ENCODE measurements at places on chromosomes 1 and 21. TPM values are rescaled to one million over a fixed set of nuclear protein-coding genes. Genes with fewer than 3 reads are reported as not detected.

DNA sequence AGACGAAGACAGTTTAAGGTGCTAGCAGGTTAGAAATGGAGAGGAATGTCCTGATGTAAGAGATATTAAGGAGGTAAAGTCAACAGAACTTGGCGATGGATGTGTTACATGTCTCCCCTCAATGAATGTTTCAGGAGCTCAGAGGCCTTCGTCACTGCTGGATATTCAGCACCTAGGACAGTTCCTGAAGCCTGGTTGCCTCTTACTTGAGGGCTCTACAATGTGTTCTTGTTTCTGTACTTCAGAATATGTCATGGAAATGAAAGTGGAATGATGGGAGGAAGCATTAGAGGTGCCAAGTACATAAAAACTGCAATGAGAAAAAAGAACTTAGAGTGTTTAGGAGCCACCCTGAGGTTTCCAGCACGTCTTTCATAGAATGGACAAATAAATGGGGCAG is 17.7 kb downstream of the TNR start:
- no peak overlapping the region for H3K27ac ChIP-seq
- no peaks in the 10 kb centered on the region for H3K36me3 ChIP-seq
- H3K4me1 ChIP-seq = no peaks in the 10 kb centered on the region

DNA sequence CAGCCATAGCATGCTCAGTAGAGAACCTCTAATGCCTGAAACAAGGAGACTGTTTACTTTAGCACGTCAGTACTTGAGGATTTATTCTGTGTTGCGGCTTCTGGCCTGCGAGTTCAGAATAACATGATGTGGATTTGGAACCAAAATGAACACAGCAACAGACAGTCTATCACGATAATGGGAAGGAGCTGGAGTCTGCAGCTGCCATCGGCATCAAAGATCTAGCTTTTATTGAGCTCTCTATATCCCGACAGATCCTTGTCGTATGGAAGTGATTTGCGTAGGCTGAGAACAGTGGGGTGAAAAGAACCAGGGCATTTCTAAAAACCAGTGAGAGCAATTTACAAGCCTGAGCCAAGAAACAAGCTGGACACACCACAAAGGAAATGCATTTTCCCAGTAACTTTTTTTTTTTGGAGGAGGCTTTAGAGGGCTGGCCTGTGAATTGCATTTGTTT is 294.2 kb downstream of the KIF26B start:
- H3K27ac ChIP-seq = no peak overlapping the region
- H3K27me3 ChIP-seq = no peaks in the 10 kb centered on the region
- DNase-seq = no peak
- no peaks in the 10 kb centered on the region for H3K36me3 ChIP-seq
- no peak overlapping the region for H3K4me3 ChIP-seq
- H3K4me1 ChIP-seq = no peaks in the 10 kb centered on the region

- no peak for DNase-seq
- H3K36me3 ChIP-seq = peaks cover 42% of the 10 kb centered on the region
- no peaks in the 10 kb centered on the region for H3K27me3 ChIP-seq
- no peak overlapping the region for H3K4me3 ChIP-seq
- H3K27ac ChIP-seq = no peak overlapping the region
Observed at GRCh38 chr1:99994496-99994895, 24.7 kb downstream of the SLC35A3 start.

- H3K27me3 ChIP-seq = no peaks in the 10 kb centered on the region
- H3K4me1 ChIP-seq = peaks cover 88% of the 10 kb centered on the region
- peak overlapping the region; percentile 88 for H3K27ac ChIP-seq
- H3K4me3 ChIP-seq = peak overlapping the region; percentile 56
- H3K36me3 ChIP-seq = peaks cover 1% of the 10 kb centered on the region
Observed at GRCh38 chr1:156488566-156489165, 11.9 kb downstream of the MEF2D start.

HSD3B2 gene
- not detected for total RNA-seq

- H3K36me3 ChIP-seq = no peaks in the 10 kb centered on the region
- DNase-seq = no peak
- peaks cover 19% of the 10 kb centered on the region for H3K27me3 ChIP-seq
- no peak overlapping the region for H3K27ac ChIP-seq
Observed at GRCh38 chr1:22309572-22309971, 142.1 kb upstream of the ZBTB40 start.

- no peak overlapping the region for H3K4me3 ChIP-seq
- H3K27ac ChIP-seq = no peak overlapping the region
- H3K36me3 ChIP-seq = peaks cover 9% of the 10 kb centered on the region
Observed at GRCh38 chr1:92909321-92909720, 51.9 kb downstream of the DIPK1A start.

GABRD gene
- not detected for total RNA-seq

DNA sequence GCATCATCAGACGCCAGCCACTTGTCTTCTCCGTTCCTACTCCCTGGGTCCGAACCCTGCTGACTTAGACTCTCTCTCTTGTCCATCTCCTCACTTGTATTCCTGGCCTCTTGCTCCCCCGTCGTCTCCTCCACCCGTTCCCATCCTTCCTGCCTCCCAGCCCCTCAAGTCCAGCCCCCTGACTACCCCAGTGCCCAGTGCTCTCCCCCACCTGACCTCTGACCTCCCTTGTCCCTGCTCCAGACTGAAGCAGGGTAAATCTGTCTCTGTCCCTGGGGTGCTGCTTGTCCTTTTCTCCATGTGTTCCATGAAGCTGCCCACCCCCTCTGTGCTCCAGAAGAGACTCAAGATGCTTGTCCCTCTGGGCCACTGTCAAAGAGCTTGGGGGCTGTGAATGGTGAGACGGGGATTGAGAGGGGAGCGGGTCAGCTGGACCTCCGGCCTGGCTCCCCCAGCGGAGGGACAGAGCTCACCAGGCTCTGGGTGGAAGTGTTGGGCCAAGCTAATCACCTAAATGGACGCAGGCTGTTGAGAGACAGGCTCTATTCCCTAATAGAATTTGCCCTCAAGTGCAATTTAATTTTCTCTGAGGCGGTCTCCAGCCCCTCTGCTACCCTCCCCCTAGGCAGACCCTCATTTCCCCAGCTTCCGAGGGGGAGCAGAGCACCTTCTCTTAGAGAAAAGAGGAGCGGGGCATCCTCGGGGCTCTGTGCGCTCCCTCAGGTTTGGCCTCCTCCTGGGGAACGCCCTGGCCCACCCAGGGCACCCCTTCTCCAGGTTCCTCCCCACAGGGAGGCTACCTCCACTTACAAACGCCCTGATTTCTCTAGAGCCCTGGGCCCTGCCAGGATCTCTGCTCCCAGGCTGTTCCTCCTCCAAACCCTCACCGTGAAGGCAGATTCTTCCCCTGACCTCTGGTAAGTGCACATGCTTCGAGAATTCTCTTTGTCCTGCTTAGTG is 11.0 kb upstream of the LHX4 start:
- H3K4me3 ChIP-seq = no peak overlapping the region
- DNase-seq = no peak
- peaks cover 8% of the 10 kb centered on the region for H3K4me1 ChIP-seq
- H3K27me3 ChIP-seq = peaks cover 5% of the 10 kb centered on the region
- no peaks in the 10 kb centered on the region for H3K36me3 ChIP-seq
- no peak overlapping the region for H3K27ac ChIP-seq

- H3K4me3 ChIP-seq = peak overlapping the region; percentile 73
- peaks cover 26% of the 10 kb centered on the region for H3K36me3 ChIP-seq
- H3K27me3 ChIP-seq = no peaks in the 10 kb centered on the region
Observed at GRCh38 chr21:14542638-14543037, 3.5 kb downstream of the SAMSN1 start.

DNA sequence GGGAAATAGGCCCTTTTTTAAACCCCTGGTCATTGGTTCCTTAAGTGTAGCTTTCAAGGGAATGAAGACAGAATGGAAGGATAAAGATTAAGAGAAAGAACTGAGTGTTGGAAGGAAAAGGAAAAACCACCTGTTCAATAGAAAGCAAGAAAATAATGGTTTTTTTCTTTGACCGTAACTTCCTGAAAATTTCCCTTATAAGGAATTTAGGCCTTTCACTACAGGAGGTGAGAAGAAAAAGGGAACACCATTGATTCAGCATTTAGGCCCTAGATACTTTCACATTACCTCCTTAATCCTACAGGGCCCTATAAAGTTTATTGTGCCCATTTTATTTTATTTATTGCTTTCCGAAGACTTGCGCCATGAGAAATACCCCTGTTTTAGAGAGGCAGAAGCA is 18.9 kb downstream of the KPNA6 start:
- no peak overlapping the region for H3K4me3 ChIP-seq
- H3K4me1 ChIP-seq = peaks cover 47% of the 10 kb centered on the region
- H3K27me3 ChIP-seq = no peaks in the 10 kb centered on the region
- no peak overlapping the region for H3K27ac ChIP-seq

- no peaks in the 10 kb centered on the region for H3K4me1 ChIP-seq
- H3K27ac ChIP-seq = no peak overlapping the region
- DNase-seq = no peak
- no peak overlapping the region for H3K4me3 ChIP-seq
- H3K36me3 ChIP-seq = no peaks in the 10 kb centered on the region
- no peaks in the 10 kb centered on the region for H3K27me3 ChIP-seq
Observed at GRCh38 chr1:191752342-191752741, 405.9 kb upstream of the RGS18 start.

- H3K27me3 ChIP-seq = peaks cover 17% of the 10 kb centered on the region
- no peak overlapping the region for H3K4me3 ChIP-seq
- no peak overlapping the region for H3K27ac ChIP-seq
- no peak for DNase-seq
- no peaks in the 10 kb centered on the region for H3K36me3 ChIP-seq
Observed at GRCh38 chr1:157292302-157292701, 154.1 kb upstream of the ETV3 start.

DNA sequence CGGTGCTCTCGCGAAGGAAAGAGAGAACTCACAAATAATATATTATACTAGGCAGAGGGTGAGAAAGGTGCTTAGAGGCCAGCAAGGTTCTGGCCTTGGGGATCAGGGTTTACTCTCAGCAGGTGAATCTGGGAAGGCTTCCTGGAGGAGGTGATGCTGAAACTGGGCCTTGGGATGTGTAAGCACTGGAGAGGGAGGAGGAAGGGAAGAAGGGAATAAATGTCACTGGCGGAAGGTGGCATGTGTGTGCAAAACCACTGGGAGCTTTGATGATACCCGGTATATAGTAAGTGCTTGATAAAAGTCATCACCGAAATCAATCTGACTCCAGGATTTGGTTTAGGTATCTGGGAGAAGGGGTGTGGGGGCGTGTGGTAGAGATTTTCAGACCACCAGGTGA is 24.4 kb downstream of the SPSB1 start:
- DNase-seq = no peak
- no peaks in the 10 kb centered on the region for H3K27me3 ChIP-seq
- no peaks in the 10 kb centered on the region for H3K36me3 ChIP-seq
- no peak overlapping the region for H3K27ac ChIP-seq

CHODL gene
- not detected for total RNA-seq

HJV gene
- not detected for total RNA-seq

DNA sequence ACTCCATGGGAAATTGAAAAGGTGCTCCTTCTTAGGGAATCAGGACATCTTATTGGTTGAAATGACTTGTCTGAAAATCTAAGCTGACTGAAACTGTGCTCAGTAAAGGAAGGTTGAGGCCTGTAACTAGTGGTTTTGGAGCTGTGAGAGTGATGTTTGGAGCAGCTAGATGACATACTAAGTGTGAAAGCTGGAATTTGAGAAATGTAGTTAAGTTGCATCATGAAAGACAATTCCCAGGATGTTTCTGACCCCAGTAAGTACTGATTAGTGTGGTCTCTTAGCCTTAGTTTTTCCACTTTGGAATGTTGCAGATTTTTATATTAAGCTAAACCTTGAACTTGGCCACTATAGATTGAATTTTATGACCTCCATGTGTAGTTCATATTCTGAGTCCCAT is 154.9 kb downstream of the PAPPA2 start:
- no peak for DNase-seq
- H3K36me3 ChIP-seq = no peaks in the 10 kb centered on the region
- H3K27me3 ChIP-seq = no peaks in the 10 kb centered on the region
- no peak overlapping the region for H3K4me3 ChIP-seq

SIPA1L2 gene
- total RNA-seq = 6.1 TPM

DNA sequence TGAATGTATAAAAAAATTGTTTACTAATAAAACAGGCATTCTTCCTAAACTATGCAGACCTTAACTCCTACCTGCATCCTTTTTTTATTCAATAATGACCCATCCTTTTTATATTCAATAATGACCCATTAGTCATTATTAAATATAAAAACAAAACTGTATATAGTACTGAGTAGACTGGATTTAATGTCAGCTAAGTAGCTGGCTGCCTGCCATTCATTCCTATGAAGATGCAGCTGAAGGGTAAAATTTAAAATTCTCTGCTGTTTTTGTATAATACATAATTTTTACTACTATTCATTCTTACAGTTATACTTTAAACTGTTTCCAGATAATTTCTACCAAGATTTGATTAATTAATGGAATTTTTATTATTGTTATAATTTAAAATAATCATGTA is 79.3 kb downstream of the DENND1B start:
- H3K27me3 ChIP-seq = no peaks in the 10 kb centered on the region
- DNase-seq = no peak
- H3K4me1 ChIP-seq = peaks cover 59% of the 10 kb centered on the region

- DNase-seq = peak; percentile 13
- peaks cover 4% of the 10 kb centered on the region for H3K36me3 ChIP-seq
- peak overlapping the region; percentile 57 for H3K27ac ChIP-seq
Observed at GRCh38 chr1:25435397-25436108, 4.9 kb downstream of the MACO1 start.

EVA1C gene
- total RNA-seq = 9.3 TPM

- no peaks in the 10 kb centered on the region for H3K4me1 ChIP-seq
- no peak overlapping the region for H3K4me3 ChIP-seq
- no peaks in the 10 kb centered on the region for H3K27me3 ChIP-seq
- no peak for DNase-seq
Observed at GRCh38 chr1:10671090-10671489, 125.4 kb downstream of the CASZ1 start.

- peaks cover 10% of the 10 kb centered on the region for H3K4me1 ChIP-seq
- no peaks in the 10 kb centered on the region for H3K27me3 ChIP-seq
- no peak overlapping the region for H3K27ac ChIP-seq
- H3K4me3 ChIP-seq = no peak overlapping the region
Observed at GRCh38 chr1:211643324-211644212, 31.9 kb downstream of the NEK2 start.

GRCh38 chr1:220516014-220516721 is 11.8 kb upstream of the MARK1 start:
- H3K27me3 ChIP-seq = peaks cover 28% of the 10 kb centered on the region
- no peak overlapping the region for H3K27ac ChIP-seq
- DNase-seq = no peak
- H3K4me1 ChIP-seq = no peaks in the 10 kb centered on the region
- no peaks in the 10 kb centered on the region for H3K36me3 ChIP-seq

DNA sequence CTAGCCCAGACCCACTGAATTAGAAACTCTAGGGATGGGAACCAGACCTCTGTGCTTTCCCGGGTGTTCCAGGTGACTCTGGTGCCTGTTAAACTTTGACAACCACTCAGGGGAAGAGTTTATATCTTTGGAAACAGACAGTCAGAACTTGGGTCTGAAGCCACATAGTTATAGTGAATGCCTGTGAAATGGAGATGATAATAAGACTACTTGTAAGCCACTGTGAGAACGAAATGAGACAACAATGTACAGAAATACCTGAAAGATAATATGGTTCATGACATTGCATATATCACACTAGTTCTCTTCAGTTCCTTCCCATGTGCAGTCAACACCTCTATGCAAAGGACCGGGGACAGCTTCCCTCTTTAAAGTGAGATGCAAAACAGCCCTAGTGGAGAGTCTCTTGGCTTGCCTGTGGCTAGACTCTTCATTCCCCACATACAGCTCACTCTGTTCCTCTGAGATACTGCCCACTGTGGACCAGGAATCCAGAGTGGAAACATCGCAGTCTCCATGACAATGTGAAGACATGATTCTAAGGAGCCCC is 287.5 kb downstream of the ASTN1 start:
- DNase-seq = no peak
- no peak overlapping the region for H3K27ac ChIP-seq
- H3K4me1 ChIP-seq = no peaks in the 10 kb centered on the region
- no peaks in the 10 kb centered on the region for H3K27me3 ChIP-seq
- H3K36me3 ChIP-seq = no peaks in the 10 kb centered on the region
- no peak overlapping the region for H3K4me3 ChIP-seq

MYBPH gene
- total RNA-seq = not detected

Measured in activated CD4-positive, alpha-beta memory T cell treated with anti-CD3 and anti-CD28 coated beads for 36 hours (primary cell).